Osteocyte (in vitro differentiated cells): ENCODE measurements at places on chromosomes 4 and X. TPM values are rescaled to one million over a fixed set of nuclear protein-coding genes. Genes with fewer than 3 reads are reported as not detected.

DNA sequence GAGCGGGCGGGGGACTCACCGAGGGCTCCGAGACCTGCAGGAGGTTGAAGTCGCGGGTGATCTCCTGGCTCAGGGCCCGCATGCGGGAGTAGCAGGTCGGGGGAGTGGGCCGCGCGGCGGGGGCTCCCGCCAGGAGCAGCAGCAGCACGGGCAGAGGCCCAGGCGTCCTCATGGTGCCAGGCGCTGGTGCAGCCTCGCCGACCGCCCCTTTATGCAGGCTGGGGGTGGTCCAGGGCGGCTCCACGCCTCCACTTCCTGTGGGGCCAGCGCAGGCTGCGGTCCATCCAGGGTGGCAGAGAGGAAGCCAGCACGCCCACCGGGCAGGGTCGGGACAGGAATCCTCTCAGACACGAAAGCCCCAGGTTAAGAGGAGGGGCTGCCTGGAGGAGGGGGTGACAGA is at the start of gene CYTL1:
CYTL1 (minus strand) TSS at position 185 of the 400 bp plus-strand sequence; CDS start at position 172, 13 bp downstream.
- DNase-seq, result no peak
- peak within 1 kb of the TSS; percentile 74 for H3K4me3 ChIP-seq
- peaks cover 26% of the 10 kb centered on the region for H3K4me1 ChIP-seq

GRCh38 chrX:102958794-102959193 is 21.7 kb downstream of the RAB40AL start:
- DNase-seq, result no peak
- peaks cover 32% of the 10 kb centered on the region for H3K4me1 ChIP-seq
- no peaks in the 10 kb centered on the region for H3K36me3 ChIP-seq

IL2RG gene
- not detected in 2 replicates for total RNA-seq

GRCh38 chr4:168907119-168907698 is 102.8 kb downstream of the CBR4 start:
- H3K4me3 ChIP-seq, result no peak overlapping the region
- peak overlapping the region; percentile 81 for H3K27ac ChIP-seq
- no peaks in the 10 kb centered on the region for H3K27me3 ChIP-seq

PAGE4 gene
- total RNA-seq, result not detected in 2 replicates

BST1 gene
- 0.26 and 0.54 TPM in 2 replicates for total RNA-seq

DNA sequence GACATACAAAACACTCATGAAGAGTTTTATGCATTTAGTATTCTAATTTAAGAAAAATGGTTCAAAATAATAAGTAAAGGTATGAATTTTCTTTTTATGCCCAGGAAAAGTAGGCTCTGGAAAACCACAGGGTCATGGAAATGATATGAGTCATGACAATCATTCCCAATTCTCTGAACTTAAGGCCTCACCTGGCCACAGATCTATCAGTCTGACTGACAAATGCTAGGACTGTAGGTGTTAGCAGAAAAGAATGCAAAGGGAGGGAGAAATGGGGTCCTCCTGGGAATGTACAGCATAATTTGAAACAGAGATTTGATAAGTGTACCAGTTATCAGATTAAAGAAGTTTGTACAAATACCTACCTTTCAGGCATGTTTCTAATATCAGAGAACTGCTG is 270.5 kb upstream of the ARSJ start:
- DNase-seq, result no peak
- no peak overlapping the region for H3K4me3 ChIP-seq
- H3K27ac ChIP-seq, result peak overlapping the region; percentile 81
- peaks cover 20% of the 10 kb centered on the region for H3K36me3 ChIP-seq
- peaks cover 19% of the 10 kb centered on the region for H3K4me1 ChIP-seq

DNA sequence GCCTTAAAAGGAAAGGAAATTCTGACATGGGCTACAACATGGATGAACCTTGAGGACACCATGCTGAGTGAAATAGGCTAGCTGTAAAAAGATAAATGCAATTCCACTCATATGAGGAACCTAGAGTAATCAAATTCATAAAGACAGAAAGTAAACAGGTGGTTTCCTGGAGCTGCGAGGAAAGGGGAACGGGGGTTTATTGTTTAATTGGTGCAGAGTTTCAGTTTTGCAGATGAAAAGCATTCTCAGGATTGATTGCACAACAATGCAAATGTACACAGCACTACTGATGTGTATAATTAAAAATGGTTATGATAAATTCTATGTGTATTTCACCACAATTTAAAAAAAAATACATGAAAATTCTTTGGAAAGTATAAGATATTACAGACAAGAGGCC is 24.0 kb downstream of the PLRG1 start:
- H3K36me3 ChIP-seq, result no peaks in the 10 kb centered on the region
- peaks cover 47% of the 10 kb centered on the region for H3K27me3 ChIP-seq
- H3K27ac ChIP-seq, result no peak overlapping the region
- no peak for DNase-seq

DNA sequence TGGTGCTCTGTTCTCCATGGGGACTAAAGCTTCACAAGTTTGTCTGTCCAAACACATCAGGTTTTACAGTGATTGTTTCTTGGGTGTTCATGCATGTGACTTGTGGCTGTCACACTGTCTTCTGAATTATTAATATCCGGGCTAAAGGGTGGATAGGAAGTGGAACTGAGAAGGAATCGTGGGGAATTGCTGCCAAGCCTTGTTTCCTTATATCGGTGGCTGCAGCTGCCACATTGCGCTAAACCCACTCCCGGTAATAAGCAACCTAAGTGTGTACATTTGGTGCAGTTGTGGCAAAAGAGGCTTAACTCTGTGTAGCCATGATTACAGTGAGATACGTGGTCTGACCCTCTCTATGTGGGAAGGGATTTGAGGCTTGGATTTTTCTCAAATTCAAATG is 30.7 kb downstream of the SEPTIN11 start:
- H3K36me3 ChIP-seq, result peaks cover 36% of the 10 kb centered on the region
- DNase-seq, result no peak
- H3K4me3 ChIP-seq, result no peak overlapping the region
- peak overlapping the region; percentile 92 for H3K27ac ChIP-seq

DNA sequence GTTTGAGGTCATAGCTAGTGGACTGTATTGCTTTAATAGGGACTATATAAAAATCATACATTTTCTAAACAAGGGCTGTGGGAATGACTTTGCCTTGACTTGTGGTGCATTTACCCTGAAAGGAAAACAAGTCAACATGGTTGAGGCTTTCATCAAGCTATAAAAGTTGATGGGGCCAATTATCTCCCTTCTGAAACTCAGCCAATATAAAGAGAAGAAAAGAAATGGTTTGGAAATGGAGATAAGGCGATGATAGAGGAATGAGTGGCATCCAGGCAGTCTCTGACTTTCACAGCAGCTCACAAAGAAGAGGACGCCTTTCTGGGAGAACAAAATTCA is 118.7 kb downstream of the SMARCA1 start:
- no peak for DNase-seq
- no peak overlapping the region for H3K4me3 ChIP-seq
- no peak overlapping the region for H3K27ac ChIP-seq
- peaks cover 5% of the 10 kb centered on the region for H3K36me3 ChIP-seq

SCML2 gene
- total RNA-seq, result 2.8 and 3.4 TPM in 2 replicates

- H3K27ac ChIP-seq, result no peak overlapping the region
- no peak for DNase-seq
- H3K36me3 ChIP-seq, result no peaks in the 10 kb centered on the region
- no peaks in the 10 kb centered on the region for H3K27me3 ChIP-seq
These were observed 200.4 kb downstream of the ARAP2 start for GRCh38 chr4:36043901-36044300.

- DNase-seq, result no peak
- H3K36me3 ChIP-seq, result no peaks in the 10 kb centered on the region
- no peak overlapping the region for H3K27ac ChIP-seq
- no peak overlapping the region for H3K4me3 ChIP-seq
- peaks cover 14% of the 10 kb centered on the region for H3K4me1 ChIP-seq
- peaks cover 4% of the 10 kb centered on the region for H3K27me3 ChIP-seq
These were observed 131.3 kb upstream of the AP1S2 start for GRCh38 chrX:15985937-15986336.
